ENCODE measurements at places on chromosomes 12 and 14.

- no peak for DNase-seq
Observed at GRCh38 chr12:119868992-119869391, 8.1 kb downstream of the CIT start.

- DNase-seq: no peak
Observed at GRCh38 chr12:2294651-2295475, 242.1 kb downstream of the CACNA1C start.

GRCh38 chr12:108657130-108657745 is 23.5 kb upstream of the SELPLG start:
- no peak for DNase-seq

DNA sequence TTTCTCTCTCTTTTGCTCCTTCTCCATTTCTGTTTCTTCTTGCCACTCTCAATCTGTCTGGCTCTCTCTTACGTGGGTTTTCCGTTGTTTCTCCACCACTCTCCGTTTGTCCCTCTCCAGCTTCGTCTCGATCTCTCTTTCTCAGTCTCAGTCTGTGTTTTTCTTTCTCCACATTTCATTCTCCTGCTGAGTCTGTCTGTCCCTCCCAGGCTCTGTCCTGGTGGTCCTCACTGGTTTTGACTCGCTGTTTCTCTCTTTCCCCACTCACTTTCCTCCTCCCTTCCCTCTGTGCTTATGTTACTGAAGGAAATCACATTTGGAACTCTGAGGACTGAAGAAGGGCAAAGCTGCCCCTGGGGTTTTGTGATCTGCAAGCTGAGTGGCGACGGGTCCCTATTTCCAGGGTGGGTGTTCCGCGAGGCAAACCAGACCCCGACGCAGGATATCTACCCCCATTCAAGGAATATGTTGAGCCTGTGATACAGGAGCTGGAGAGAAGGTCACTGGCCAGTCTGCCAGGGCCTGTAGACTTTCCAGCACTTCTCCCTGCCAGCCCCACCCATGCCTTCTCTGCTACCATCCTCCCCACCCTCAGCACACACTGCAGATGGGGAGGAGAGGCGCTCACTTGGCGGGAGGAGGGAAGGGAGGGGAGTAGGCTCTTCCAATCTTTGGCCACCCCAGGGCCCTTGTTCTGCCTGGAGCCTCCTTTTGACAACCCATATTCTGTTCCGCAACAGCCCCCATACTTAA is 102.7 kb upstream of the MAP1LC3B2 start:
- DNase-seq: no peak

DNA sequence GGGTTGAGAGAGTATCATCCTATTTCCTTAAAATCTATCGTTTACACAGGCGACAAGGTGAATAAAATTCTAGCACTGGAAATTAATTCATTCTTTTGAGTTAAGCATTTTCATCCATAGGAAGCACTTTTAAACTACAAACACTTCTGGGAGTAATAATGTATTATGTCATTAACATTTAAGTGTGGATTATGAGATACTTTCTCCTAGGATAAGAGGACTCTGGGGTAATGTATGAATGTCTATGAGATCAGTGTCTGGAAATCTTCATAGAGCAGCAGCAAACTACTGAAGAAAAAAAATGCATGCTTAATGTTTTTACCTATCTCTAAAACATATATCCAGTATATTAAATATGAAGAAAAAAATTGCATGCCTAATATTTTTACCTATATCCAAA is 86.9 kb downstream of the EPS8 start:
- DNase-seq: no peak

DNA sequence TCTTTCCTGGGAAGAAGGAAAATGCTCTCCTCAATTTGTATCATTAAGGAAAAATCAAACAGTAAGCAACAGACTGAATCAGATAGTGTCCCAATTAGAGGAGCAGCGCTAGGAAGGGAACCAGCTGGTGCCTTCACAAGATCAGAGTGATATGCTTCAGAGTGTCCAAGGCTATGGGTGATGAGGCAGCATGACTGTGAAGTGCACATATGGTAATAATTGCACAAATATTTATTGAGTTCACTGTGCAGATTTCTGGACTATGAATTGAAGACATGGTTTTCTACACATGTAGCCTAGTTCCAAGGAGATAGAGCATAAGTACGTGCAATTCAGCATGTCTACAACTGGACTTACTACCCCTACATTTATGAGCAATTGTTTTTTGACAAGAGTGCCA is 78.8 kb upstream of the EVL start:
- DNase-seq: no peak

GRCh38 chr12:24356240-24356804 is 406.9 kb upstream of the SOX5 start:
- no peak for DNase-seq

DNA sequence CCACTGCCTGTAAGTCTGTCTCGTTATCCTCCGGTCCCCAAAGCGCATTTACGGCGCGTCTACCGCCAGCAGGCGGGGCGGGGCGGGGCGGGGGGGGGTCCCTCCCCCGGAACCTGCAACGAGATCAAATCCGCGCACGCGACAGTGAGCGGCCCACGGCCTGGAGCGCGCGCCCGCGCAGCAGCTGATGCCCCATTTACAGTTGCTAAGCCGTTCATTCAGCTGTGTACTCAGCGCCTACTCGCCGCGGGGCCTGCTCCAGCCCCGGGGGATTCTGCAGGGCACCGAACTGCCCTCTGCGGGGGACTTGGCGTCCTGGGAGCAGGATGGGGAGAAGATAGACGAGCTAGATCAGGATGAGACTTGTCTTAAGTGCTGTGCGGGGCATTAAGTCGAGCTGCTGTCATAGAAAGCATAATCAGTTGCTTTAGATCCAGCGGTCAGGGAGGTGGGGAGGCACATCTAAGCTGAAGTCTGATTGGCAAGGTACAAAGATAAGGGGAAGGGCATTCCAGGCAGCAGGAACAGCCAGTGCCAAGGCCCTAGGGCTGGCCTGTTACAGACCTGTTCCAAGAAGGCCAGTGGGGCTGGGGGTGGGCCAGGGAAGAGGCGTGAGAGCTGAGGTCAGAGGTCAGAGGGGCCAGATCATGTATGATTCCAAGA is 1.4 kb upstream of the CCDC85C start:
- DNase-seq: peak; percentile 33

DNA sequence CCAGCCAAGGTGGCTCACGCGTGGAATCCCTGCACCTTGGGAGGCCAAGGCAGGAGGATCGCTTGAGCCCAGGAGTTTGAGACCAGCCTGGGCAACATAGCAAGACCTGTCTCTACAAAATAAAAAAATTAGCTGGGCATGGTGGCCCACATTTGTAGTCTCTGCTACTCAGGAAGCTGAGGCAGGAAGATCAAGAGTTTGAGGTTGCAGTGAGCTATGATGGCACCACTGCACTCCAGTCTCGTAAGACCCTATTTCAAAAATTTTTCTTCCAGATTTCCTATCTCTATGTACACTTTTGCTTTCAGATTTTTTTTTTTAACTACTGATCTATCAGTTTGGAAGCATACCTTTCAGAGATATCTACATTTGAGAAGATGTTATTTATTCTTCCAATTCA is 15.3 kb downstream of the SNX6 start:
- DNase-seq: no peak

DNA sequence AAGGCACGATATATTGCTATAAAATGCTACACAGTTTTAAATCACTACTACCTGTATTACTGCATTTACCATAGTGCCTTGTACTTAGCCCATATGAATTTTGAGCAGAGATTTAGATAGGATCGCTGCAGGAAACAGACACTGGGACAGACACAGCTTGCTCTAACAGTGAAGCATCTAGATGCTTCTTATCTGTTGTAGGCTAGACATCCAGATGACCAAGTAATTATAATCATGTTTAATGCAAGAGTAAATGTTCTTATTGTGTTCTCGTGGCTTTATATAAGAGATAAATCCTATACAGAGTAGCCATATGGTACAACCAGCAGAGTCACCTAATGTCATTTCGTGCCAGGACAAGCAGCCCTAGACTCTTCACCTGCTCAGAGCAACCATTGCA is 92.8 kb downstream of the ASCL1 start:
- no peak for DNase-seq

DNA sequence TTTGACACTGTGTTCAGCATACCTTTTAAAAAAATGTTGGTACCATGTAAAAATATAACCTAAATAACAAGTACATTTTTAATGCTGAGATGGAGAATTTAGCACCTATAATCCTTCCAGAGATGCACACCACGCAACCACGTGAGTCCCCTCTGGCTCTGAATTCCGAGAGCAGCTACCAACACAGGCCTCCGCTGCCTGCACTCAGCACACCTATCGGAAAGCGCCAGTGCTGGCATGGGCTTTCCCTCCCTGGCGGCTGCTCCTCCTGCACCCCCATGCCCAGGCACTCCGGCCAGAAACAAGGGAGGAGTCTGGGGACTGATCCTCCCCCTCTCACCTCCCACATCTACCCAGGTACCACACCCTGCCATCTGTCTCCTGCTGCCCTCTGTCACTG is 47.0 kb downstream of the ITPK1 start:
- DNase-seq: no peak

DNA sequence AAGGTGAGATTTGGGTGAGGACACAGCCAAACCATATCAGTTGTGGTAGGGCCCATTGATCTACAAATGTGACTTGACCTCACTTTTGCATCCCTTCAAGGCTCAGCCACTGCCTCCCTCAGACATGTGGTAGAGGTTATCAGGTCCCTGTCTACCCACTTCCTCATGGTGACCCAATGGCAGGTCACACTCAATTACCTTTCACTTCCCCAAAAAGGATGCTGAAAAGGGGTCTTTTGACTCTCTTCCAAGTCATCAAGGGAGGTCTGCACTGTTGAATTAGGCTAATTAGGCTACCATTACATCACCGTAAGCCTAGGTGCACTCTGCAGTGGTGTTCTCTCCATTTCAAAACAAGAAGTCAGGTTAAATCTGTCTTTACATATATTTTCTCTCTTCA is 22.6 kb upstream of the DRAM1 start:
- peak; percentile 65 for DNase-seq

GRCh38 chr12:79681008-79681590 is 9.7 kb downstream of the PAWR start:
- no peak for DNase-seq

DNA sequence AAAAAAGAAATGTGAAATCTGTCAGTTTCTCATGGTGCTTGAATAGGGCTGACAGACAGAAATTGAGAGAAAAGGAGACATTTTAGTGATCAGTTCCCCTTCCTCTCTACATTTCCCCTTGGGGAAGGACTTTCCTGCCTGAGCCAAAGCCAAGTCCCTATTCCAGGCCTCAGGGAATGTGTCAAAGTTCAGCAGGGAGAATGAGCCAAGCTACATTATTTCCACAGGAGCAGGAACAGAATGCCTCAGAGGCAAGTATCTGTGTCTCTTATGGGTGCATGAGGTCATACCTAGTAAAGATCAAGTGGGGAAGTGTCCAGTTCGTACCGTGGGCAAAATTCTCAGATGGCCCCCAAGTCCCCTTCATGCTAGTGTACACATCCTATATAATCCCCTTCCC is 68.6 kb downstream of the IQSEC3 start:
- no peak for DNase-seq

Data from stimulated activated naive B cell treated with anti-CD40 and anti-IgM and Interleukin-4, amounts not matched to agents 10 μg/mL and 1 μg/mL and 100 μg/mL, for 72 hours (primary cell).